Suppressor macrophage treated with lipopolysaccharide for 1 hour (primary cell): ENCODE measurements at places on chromosomes 4 and X.

- no peak for DNase-seq
Observed at GRCh38 chr4:89298155-89298554, 9.4 kb downstream of the GPRIN3 start.

- DNase-seq, result no peak
Observed at GRCh38 chr4:113170805-113171468, 121.5 kb downstream of the ANK2 start.

GRCh38 chr4:16443504-16444088, 217.3 kb upstream of the TAPT1 start:
- peak; percentile 55 for DNase-seq

DNA sequence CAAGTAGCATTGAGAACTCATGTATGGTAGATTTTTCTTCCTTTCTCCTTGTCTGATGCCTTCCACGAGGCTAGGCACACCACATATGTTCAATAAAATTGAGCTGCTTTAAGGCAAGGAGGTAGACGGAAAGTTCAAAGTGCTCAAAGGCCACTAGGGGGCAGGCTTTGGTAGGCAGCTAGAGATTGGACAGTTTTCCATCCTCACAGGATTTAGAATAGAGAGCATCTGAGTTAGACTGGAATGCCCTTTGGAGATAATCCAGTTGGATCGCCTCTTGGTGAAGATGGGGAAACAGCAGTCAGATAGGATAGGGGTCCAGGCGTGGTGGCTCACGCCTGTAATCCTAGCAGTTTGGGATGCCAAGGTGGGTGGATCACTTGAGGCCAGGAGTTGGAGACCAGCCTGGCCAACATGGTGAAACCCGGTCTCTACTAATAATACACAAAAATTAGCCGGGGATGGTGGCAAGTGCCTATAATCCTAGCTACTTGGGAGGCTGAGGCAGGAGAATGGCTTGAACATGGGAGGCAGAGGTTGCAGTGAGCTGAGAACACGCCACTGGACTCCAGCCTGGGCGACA, 30.4 kb downstream of the ELF4 start:
- DNase-seq, result peak; percentile 64

DNA sequence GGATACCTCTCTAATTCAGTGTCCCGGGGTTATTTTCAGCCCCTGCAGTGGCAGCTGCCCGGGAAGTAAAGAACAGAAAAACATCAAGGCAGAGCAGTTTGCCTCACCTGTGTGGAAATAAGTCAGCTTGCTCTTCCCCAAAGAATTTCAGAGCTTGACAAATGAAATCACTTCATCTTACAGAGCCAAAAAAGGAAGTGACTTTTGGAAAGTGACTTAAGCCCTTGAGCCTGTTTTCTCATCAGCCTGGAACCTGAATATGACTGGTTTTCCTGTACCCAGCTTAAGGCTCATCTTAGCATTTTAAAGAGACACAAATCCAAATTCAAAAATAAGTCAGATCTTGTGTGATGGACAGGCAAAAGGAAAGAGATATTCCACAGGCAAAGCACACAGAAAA, 211.6 kb downstream of the RCHY1 start:
- peak; percentile 7 for DNase-seq

DNA sequence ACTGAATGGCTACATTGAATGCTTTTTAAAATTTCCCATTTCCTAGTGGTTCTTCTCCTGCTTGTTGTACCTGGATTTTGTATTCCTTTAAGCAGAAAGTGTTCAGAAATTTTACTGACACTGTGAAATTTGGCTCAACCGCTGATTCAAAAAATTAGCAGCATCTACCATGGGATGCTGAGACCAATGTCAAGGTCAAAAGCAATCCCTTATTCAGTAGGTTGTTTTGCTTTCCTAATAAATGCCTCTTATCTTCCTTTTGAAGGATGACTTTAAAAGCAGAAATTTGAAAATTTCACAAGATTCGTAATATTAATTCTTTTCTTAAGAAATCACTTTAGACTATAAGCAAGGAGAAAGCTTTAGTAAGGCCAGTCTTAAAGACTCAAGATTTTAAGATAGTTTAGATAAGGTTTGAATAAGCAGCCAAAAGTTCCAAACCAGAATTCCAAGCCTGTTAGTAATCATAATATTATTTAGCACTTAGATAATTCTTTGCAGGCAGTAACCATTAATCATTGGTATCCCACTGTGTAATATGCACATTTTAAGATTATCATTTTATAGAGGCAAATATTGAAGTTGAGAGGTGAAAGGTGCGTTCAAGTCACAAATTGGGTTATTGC, 508.8 kb downstream of the ANKRD50 start:
- DNase-seq, result no peak

- DNase-seq, result peak; percentile 28
Observed at GRCh38 chrX:17007134-17007768, 60.8 kb downstream of the REPS2 start.

DNA sequence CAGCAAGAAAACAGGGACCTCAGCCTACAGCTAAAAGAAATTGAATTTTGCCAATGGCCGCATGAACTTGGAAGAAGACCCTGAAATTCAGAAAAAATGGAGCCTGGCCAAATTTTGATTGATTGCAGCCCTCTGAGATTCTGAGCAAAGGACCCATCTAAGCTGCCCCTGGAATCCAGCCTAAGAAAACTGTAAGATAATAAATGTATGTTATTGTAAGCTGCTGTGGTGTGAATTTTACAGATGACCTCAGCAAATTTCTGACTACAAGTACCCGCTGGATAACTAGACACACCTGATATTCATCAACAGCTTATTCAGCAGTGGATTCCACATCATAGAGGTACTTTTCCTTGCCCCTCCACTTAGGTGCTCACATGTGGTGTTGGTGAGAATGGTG, 119.5 kb upstream of the EPHA5 start:
- DNase-seq, result no peak

DNA sequence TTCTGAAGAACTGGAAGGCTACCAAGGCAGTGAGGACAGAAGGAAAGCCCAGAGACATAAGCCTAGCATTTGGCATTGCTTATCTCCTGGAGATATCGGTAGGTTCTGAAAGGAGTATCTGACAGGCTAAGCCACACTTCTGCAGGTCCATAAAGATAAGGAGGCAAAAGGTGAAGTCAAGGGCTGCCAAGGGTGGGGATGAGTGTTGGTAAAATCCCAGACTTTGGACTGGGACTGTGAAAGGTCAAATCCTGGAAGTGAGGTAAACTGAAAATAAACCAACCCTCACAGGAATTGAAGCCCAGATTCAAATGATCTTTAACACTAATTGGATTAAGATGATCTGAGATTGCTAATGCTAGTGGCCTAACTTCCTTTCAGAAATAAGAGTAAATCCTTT, 27.4 kb downstream of the GK start:
- no peak for DNase-seq

- no peak for DNase-seq
Observed at GRCh38 chr4:130985371-130985770, 1889.4 kb downstream of the C4orf33 start.

- peak; percentile 0 for DNase-seq
Observed at GRCh38 chr4:133969202-133969848, 232.3 kb downstream of the PABPC4L start.

DNA sequence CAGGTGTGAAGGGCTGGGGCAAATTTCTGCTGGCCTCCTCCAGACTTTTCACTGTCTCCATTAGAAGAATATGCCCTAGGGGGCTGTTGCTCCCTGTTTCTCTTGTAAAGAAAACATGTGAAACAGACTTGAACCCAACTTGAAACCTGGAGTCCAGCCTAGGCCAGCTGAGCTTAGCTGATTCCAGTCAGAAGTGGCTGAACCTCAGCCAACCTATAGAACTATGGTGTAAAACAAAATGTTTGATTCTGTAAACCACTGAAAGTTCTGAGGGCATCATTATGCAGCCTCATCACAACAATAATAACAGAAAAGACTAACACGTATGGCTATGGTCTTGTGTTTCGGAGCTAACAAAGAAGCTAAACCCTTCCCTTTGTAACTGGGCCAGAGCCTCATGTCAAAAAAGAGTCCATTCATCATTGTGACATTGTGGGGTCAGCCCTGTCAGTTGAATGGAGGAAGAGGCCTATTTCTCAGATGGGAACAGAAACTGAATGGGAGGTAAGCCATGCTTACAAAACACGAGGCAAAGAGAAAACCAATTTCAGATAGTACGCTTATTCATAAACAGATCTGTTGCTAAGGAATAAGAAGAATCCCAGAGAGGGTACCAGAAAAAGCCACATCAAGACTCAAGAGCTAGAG, 34.1 kb downstream of the SETD7 start:
- DNase-seq, result peak; percentile 25

DNA sequence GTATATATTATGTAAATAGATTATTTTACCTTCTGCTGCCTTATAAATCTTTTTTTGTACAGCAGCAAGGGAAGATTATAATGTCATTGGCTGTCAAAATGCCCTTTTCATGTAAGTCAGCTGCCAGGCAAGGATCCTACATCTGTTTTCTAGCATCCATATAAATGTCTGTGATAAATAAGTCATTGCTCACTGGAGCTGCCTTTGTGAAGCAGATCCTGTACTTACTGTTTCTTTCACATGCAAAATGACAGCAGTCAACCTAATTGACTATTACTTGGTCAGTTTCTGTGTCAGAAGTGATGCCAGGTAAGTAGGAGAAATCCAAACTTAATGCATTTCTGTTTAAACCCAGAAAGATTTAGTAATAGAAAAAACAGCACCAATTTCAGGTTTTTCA, 620.7 kb downstream of the RPA4 start:
- no peak for DNase-seq

DNA sequence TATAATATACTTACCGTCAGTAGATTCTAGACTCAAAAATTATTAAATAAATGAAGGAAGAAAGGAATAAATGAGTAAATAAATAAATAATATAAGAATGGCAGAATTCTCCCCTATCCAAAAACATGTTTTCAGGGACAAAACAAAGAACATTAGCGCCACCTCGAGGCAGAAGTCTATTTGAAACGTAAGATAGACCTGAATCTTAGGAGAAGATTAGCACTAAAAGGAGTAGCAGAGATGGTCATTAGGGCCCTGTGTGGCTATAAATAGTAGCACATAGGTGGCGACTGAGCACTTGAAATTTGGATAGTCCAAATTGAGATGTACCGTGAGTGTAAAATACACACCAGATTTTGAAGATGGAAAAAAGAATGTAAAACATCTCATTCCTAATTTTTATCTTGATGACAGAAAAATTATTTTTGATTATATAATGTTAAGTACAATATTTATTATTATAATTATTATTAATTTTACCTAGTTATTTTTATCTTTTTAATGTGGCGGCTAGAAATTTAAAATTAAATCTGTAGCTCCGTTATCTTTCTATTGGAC, 24.3 kb upstream of the SRD5A3 start:
- DNase-seq, result peak; percentile 93

- DNase-seq, result peak; percentile 65
Observed at GRCh38 chr4:99885063-99885664, 9.1 kb downstream of the LAMTOR3 start.

GRCh38 chrX:108029928-108030711, 14.7 kb upstream of the VSIG1 start:
- DNase-seq, result no peak

GRCh38 chr4:57287687-57288604, 177.8 kb upstream of the IGFBP7 start:
- DNase-seq, result no peak

DNA sequence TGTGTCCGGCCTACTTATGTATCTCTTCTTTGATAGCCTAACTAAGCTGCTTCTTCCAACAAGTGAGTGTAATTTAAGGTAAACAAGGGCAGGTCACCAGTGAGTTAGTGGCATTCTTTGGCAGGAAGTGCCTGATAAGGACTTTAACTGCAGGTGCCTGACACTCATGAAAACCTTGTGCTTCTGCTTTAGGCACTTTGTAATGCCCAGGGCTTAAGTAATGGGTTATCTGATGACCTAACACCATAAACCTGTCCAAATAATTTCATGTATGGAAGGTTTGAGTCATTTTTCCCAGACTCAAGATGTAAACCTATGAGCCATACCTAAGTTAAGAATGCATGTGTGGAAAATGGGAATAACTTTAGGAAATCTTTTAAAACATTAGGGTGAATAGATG, 43.0 kb downstream of the BCOR start:
- no peak for DNase-seq

DNA sequence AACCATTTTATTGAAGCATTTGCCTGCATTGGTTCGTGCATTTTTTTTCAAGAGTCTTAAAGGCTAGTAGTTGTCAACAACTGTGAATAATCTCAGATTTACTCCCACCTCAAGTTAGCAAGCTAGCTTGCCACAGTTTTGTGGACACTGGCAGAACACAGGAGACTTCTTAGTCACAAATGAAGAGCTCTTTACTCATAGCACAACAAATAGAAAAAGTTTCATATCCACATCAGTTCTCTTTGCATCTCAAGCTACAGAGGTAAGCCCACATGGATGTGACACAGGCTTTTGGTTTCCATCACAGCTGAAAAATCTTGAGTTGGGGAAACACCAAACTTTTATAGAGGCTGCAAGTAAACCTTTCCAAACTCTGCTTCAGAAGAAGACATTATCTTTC, 2315.7 kb upstream of the TENM3 start:
- DNase-seq, result no peak

DNA sequence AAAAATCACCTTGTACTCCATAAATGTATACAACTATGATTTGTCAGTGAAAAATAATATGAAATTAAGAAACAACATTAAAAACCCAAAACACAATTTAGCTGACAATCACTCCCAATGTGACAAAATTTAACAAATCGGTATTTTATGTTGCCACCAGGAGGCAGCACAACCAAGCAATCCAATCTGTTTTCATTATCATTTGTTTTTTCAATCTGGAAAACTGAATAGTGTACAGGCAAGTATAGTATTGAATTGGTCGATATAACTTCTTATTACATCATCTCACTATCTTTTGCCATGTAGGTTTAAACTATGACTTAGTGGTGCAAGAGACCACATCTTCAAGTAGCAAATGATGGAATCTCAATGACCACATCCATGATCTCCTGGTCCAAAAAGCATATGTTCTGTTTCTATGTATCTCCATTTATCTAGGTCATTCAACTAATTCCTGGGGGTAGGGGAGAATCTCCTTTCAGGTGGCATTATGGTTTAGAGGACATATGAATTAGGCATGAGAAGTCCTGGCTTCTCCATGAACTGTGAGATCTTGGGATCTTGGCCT, 112.9 kb upstream of the AGA start:
- DNase-seq, result peak; percentile 23

GRCh38 chr4:60455380-60455779, 744.7 kb upstream of the ADGRL3 start:
- no peak for DNase-seq
